ENCODE measurements at places on chromosomes 7 and 10. TPM values are rescaled to one million over a fixed set of nuclear protein-coding genes. Genes with fewer than 3 reads are reported as not detected.

Gene CDC14C
- total RNA-seq = not detected

Gene ACSM6
- not detected for total RNA-seq

Gene NXPH1
- not detected for total RNA-seq

Gene ZNF804B
- total RNA-seq = not detected

Gene FOXI2
- total RNA-seq = not detected

Gene GATA3
- 75.3 TPM for total RNA-seq

Gene ECD
- total RNA-seq = 31.2 TPM

Gene PSAP
- 167 TPM for total RNA-seq

Gene GSTO2
- 2.4 TPM for total RNA-seq

Gene VOPP1
- total RNA-seq = 95.9 TPM

Gene SUN3
- not detected for total RNA-seq

Gene LMOD2
- not detected for total RNA-seq

Gene DMBT1
- not detected for total RNA-seq

Gene HSPA12A
- 0.26 TPM for total RNA-seq

Gene NCAPG2
- 7.9 TPM for total RNA-seq

Gene CDHR3
- total RNA-seq = 18.5 TPM

Gene MSS51
- 3.7 TPM for total RNA-seq

Gene UNC5B
- total RNA-seq = not detected

Gene BUD23
- total RNA-seq = 71.2 TPM

Gene CHST15
- total RNA-seq = 4.2 TPM

Gene NPTX2
- not detected for total RNA-seq

Gene GPNMB
- not detected for total RNA-seq

Gene TAS2R4
- total RNA-seq = 1.1 TPM

Gene PLA2G12B
- not detected for total RNA-seq

Gene FGFBP3
- 2.1 TPM for total RNA-seq

Gene SLC26A3
- not detected for total RNA-seq

Gene PTF1A
- not detected for total RNA-seq

Gene SIRT1
- 43.1 TPM for total RNA-seq

Gene TMEM196
- not detected for total RNA-seq

Gene ZNF727
- 2.3 TPM for total RNA-seq

Gene ADAM12
- total RNA-seq = 5.7 TPM

Gene PRSS37
- total RNA-seq = not detected

Gene MMD2
- not detected for total RNA-seq

Gene SAMD9
- 39.2 TPM for total RNA-seq

Gene TACC2
- total RNA-seq = not detected

Gene UBN2
- 17.7 TPM for total RNA-seq

Gene GNAT3
- not detected for total RNA-seq

Gene OGA
- total RNA-seq = 232 TPM

Gene TWIST1
- not detected for total RNA-seq

Gene OR2A1
- total RNA-seq = not detected

Gene NKX2-3
- total RNA-seq = not detected

Gene CLDN15
- 44.8 TPM for total RNA-seq

Gene CHN2
- 6.8 TPM for total RNA-seq

Gene FXYD4
- not detected for total RNA-seq

Gene TBC1D12
- total RNA-seq = not detected

Gene POLR2J2
- total RNA-seq = 22.5 TPM

Gene NPFFR1
- not detected for total RNA-seq

Gene ADCY1
- 0.44 TPM for total RNA-seq

Gene CCDC3
- total RNA-seq = not detected

Gene COL26A1
- 0.09 TPM for total RNA-seq

Gene HOXA7
- not detected for total RNA-seq

Gene CUZD1
- total RNA-seq = 4.9 TPM

Gene GIMAP7
- total RNA-seq = 392 TPM

Gene SORBS1
- 2.4 TPM for total RNA-seq

Gene FKBP6
- not detected for total RNA-seq

Gene DOCK1
- total RNA-seq = 0.18 TPM

Gene AKR1D1
- not detected for total RNA-seq

Gene SLC4A2
- 74.4 TPM for total RNA-seq

Gene GIMAP5
- total RNA-seq = 271 TPM

Gene SPDYE1
- total RNA-seq = not detected
